HS-27A (cell line): ENCODE measurements at places on chromosomes 5 and 9.

DNA sequence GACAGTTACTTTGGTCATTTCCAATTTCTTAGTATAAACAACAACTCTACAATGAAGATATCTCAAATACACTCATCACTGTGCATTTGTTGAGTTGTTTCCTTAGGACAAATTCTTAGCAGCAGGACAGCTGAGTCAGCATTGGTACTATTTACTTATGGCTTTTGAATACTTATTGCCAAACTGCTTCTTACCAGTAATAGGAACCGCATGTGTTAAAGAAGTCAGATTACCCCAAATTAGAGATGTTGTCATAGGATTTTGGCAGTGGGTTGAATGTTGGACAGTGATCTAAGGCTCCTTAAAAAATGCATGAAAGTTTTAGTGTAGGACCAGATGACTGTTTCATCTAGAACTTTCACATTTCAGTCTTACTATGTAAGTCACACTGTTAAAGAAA, 280.1 kb upstream of the DMRT1 start:
- DNase-seq: no peak

DNA sequence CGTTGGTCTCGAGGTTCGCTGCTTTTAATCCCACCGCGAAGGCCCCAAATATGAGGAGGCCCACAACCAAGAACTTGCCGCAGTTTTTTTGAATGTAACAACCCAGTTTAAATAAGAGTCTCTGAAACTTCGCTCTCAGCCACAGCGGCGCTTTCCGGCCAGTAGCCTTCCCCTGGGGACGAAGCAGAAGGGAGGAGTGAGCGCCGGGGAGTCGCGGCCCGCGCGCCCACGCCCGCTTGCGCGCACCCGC, 10.4 kb downstream of the PTCH1 start:
- no peak for DNase-seq

GRCh38 chr9:90559075-90560073, 83.2 kb downstream of the DIRAS2 start:
- no peak for DNase-seq

DNA sequence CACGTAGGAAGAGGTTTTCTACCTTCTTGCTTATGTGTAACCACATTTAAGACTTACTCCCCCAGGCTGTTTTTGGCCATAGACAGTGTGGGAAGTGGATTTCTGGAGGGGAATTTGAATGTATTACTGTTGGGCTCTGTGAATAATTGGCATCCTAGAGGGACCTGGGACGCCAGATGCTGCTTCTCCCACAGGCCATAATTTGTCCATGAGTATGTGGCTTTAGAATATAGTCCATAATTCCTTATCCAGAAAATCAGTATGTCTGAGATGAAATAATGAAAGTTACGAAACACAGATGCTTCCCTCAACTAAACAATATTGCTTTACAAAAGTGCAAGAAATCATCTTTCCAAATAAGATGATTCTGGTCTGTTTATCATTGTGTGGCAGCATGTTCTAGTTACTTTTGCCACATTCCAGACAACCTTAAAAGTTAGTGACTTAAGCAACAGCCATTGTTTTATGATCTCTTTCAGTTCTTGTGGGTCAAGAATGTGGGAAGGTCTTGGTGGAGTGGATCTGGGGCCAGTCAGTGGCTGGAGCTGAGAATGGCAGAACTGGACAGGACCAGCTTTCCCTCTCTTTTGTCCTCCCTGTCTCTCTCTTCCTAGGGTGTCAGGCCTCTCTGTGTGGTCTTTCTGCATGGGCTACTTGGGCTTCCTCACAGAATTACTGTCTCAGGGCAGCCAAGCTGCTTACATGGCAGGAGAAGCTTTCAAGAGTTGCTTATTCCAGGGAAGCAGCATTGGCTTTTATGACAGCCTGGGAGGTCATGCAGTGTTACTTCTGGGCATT, 79.4 kb downstream of the FBXL7 start:
- no peak for DNase-seq

DNA sequence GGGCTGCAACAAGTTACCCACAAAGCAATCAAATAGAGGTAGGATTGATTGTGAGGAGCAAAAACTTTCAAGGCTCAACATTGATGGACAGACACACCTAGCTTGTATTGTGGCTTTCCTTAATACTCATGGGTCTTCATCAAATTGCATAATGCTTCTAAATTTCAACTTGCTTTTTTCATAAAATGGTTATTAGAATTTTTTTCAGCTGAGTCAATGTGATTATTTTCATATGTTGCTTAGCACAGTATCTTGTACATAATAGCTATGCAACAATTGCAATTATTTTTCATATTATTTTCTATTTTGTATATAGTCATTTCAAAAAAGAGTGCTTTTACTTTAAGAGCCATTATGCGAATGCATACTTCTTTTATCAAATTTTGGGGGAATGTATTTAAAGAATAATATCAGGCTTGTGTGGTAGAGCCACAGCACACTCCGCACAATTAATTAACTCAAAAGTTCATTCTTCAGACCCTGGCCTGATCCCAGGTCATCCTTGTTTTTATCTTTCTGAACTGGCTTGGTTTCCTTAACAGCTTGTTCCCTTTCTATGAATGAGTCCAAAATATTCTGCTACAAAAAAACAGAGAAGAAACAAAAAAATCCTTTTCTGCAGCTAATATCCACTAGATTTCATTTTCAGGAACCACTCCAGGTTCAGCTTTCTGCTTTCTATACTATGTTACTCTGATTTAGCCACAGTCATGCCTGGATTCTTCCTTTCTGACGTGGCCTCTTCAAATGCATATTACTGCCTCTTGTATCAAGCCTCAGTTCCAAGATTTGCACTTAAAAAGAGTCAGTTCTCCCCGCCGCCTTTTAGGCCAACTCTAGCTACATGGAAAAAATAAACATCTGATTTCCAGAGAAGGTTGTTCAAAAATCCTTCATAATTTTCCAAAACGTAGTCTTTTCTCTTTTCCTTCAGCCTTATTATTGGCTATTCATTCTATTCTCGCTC, 45.3 kb upstream of the CDH9 start:
- no peak for DNase-seq

GRCh38 chr9:37412431-37413151, 9.9 kb upstream of the GRHPR start:
- DNase-seq: peak; percentile 61

GRCh38 chr9:82363682-82364081, 375.1 kb downstream of the SPATA31D1 start:
- DNase-seq: no peak

- DNase-seq: no peak
These were observed 709 bp upstream of the GAPT start for GRCh38 chr5:58490402-58491050.

DNA sequence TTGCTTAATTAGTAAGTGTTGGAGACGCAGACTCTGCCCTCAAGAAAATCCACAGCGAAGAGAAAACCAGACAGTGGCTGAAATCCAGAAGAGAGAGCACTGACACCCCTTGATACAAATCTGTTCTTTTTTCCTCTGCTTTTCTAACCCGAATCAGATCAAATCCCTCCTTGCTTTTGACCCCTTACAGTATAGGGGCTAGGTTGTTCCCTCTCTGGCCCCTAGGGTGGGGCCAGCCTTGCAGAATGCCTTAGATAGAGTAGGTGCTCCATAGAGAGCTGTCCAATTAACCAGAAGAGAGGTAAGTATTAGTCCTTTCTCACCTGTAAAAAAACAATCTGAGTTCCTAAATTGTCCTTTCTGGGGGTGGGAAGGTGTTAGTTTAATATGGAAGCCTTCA, 10.1 kb downstream of the C1QTNF2 start:
- no peak for DNase-seq

GRCh38 chr5:132386644-132387286, 17.3 kb downstream of the SLC22A5 start:
- DNase-seq: no peak

DNA sequence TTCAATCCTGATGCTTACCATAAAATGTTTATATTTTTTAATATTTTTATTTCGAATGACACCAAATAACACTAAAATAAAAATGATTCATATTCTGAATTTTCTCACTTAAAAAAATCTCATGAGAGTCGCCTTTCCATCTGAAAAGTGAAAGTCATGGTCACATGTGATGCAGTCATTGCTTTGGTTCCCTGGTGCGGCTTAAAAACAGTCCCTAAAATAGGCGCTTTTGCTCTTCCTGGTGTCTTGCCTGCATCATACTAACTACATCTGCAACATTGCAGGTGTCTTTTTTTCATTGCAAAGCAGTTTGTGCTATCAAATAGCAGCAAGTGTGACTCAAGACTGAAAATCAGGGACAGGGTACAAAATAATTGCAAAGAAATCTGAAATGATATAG, 185.2 kb upstream of the NREP start:
- DNase-seq: no peak

GRCh38 chr9:91781116-91781515, 168.9 kb downstream of the ROR2 start:
- DNase-seq: no peak

DNA sequence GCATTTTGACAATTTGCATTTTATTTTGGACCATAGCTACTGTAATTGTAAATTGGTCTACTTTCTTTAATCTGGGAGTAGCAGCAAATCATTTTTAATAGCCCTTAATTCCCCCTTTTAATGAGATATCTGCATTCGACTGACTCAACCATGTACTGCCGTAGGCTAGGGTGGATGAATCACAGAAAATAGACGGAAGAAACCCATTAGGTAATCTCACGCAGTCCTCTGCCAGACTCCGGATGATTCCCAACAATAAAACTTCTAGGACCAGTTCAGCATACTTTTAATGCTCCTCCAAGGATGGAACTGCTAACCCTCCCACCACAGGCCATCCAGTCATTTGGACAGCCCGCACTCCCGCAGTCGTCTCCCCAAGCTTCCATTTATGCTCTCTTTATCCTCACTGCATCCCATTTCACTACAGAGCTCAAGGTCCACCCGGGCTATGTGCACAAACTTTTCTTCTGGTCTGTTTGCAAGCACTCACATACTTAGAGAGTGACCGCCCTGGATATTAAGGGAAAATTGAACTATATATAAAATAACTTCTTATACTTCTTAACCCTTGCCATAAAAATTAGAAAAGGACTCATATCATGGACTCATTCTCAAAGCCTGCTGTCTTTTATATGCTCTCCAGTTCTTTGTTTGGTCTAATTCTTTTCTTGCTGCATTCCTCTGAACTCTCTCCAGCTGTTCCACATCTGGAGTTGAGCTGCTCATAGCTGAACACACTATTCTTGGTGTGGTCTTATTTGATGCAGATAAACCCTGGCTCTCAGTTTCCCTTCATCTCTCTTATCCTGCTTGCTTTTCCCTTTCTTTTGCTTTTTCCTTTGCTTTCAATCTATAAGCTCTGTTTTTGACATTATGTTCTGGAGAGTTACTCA, 326.6 kb downstream of the ARL15 start:
- DNase-seq: no peak

DNA sequence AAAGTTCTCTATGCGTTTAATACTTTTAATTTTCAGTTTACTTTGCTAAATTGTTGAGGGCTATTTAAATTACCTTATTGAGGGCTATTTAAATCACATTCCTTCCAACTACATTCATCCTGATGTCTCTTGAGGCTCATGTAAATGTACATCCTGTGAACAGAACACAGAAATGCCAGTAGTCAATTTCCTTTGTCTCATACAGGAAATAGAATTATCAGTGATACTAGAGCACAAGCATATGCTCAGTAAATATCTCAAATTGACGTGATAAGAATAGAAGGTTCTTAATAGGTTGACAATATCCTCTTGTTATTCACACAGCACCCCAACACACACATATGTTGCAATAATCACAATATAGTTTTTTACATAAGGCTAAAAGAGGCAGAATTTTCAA, 449.0 kb downstream of the CYLC2 start:
- DNase-seq: no peak

GRCh38 chr9:90981726-90982125, 180.1 kb downstream of the SYK start:
- DNase-seq: no peak

DNA sequence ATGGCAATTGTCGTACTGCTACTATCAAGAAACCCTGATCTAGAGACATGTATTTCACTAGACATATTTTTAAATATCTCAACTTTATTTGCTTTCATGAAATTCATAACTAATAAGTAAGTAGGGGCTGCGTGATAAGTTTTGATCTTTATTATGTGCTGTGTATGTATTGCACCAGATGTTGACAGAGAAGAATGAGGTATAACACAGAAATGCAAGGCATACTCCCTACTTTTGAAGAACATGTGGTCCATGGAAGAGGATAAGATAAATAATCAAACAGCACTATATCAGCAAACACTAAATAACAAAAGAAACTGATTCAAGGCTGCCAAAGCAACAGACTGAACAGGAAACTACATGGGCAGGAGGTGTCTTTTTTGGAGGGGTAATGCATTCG, 60.9 kb downstream of the FREM1 start:
- DNase-seq: no peak

GRCh38 chr5:83931969-83932368, 211.3 kb upstream of the HAPLN1 start:
- DNase-seq: no peak

GRCh38 chr5:153782589-153783361, 255.9 kb downstream of the FAM114A2 start:
- no peak for DNase-seq

DNA sequence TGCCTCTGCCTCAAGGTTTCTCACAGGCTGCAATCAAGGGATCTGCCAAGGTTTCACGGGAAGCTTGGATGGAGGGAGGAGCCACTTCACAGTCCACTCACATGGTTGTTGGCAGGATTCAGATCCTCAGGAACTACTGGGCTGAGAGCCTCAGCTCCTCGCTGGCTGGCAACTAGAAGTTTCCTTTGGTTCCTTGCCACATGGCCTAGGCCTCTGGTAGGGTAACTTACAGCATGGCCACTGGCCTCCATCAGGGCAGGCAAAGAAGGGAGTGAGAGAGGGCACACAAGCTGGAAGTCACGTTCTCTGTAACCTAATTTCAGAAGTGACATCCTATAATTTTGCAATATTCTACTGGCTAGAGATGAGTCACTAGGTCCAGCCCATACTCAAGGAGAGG, 32.2 kb downstream of the SPOCK1 start:
- DNase-seq: no peak

DNA sequence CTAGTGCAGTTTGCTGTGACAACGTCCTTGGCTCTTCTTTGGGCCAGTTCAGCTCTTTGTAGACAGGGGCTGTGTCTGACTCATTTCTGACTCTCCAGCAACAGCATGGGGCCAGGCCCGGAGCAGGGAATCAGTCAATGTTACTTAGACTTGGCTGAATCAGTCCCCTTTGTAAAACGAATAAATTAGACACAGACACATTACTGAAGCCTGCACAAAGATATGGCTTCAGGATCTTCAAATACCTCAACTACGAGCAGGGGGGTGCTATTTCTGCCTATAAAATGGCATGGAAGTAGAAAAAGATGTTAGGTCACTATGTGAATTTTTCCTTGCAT, 204.7 kb downstream of the TTLL11 start:
- DNase-seq: no peak
